SJSA1 (cell line): ENCODE measurements at places on chromosomes 3 and 15. TPM values are rescaled to one million over a fixed set of nuclear protein-coding genes. Genes with fewer than 3 reads are reported as not detected.
A peak's percentile ranks its signal among the peaks of the same experiment; 100 is the strongest.

DNA sequence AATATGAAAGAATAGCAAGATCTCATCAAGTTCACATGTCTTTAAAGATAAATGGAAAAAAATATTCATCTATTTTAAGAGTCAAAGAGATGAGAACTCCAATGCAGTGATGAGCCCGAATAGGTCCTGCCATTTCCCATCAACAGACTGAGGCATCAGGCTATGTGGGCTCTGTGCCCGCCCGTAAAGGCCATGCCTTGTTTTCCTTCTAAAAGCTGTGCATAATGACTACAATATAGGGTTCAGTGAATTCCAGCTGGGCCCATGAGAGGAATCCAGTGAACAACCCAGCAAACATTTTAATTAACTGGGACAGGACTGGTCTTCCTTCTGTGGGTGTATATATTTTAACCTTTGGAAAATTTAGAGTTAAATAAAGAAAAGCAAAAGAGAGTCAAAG lies 44.6 kb downstream of the RASGRP1 start:
- H3K27me3 ChIP-seq = no peaks in the 10 kb centered on the region
- H3K4me1 ChIP-seq = no peaks in the 10 kb centered on the region
- no peak for DNase-seq
- no peak overlapping the region for H3K4me3 ChIP-seq
- H3K27ac ChIP-seq = no peak overlapping the region

DNA sequence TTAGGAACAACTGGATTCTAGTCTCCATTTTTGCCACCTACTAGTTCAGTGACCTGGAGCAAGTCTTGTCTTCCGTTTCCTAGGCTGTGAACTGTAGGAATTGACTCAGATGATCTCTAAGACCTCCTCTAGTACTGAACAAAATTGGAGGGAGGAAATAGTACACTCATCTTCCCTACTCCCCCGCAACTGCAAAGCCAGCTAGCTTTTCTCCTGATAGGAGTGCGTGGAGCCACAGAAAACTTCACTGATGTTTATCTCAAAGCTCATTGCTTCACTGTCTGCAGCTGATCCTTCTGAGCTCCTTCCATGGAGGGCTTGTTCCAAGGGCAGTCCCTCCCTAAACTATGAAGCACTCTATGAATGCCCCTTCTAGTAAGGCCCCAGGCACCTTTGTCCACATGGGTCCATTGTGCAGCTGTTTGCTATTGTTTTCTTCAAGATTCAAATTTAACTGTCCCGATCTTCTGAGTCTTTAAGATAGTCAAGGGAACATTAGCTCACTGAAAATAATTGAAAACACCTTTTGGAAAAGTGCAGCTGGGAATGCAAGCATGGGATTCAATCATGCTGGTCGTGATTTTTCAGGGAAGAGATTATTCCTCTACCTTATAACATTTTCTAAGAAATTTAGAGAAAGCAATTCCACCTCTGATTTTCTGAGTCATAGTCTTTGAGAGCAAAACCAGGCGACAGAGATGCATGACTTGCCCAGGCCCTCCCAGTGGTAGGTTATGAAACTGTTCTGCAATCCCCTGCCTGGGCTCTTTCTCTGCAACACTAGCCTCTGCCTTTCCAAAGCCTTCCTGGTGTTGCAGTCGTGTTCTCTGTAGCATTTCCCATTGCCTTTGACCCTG lies 24.3 kb downstream of the FILIP1L start:
- H3K36me3 ChIP-seq = no peaks in the 10 kb centered on the region
- no peak overlapping the region for H3K4me3 ChIP-seq
- peak; percentile 47 for DNase-seq
- H3K4me1 ChIP-seq = peaks cover 56% of the 10 kb centered on the region
- H3K27me3 ChIP-seq = no peaks in the 10 kb centered on the region

- H3K27me3 ChIP-seq = no peaks in the 10 kb centered on the region
- H3K4me1 ChIP-seq = no peaks in the 10 kb centered on the region
- no peak for DNase-seq
These were observed 11.8 kb downstream of the NPTN start for GRCh38 chr15:73621286-73621826.

- H3K27me3 ChIP-seq = peaks cover 10% of the 10 kb centered on the region; the same call in 1 of the 2 replicates
- no peak overlapping the region for H3K27ac ChIP-seq
- peak; percentile 28 for DNase-seq
- no peaks in the 10 kb centered on the region for H3K36me3 ChIP-seq
- H3K4me1 ChIP-seq = no peaks in the 10 kb centered on the region
These were observed 14.6 kb upstream of the PLA2G4E start for GRCh38 chr15:42035435-42035761.

The BOC gene
- total RNA-seq = 0.26 and 2.8 TPM in 2 replicates

The CLDN11 gene
- 0.66 and 1.7 TPM in 2 replicates for total RNA-seq
